ENCODE measurements at places on chromosomes 5 and 9.

DNA sequence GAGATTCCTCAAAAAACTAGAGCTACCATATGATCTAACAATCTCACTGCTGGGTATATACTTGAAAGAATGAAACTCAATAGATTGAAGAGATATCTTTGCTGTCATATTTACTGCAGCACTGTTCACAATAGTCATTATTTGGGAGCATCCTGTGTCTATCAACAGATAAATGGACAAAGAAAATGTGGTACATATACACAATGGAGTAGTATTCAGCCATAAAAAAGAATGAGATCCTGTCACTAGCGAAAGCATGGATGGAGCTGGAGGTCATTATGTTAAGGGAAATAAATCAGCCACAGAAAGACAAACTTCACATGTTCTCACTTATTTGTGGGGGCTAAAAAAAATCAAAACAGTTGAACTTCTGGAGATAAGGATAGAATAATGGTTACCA lies 505.7 kb upstream of the ARRDC3 start:
- DNase-seq = no peak

GRCh38 chr5:57341380-57341979 lies 141.1 kb downstream of the ACTBL2 start:
- no peak for DNase-seq

GRCh38 chr9:79222483-79222882 lies 349.3 kb upstream of the TLE4 start:
- no peak for DNase-seq

- no peak for DNase-seq
Observed at GRCh38 chr9:76403352-76403751, 9.1 kb upstream of the RFK start.

DNA sequence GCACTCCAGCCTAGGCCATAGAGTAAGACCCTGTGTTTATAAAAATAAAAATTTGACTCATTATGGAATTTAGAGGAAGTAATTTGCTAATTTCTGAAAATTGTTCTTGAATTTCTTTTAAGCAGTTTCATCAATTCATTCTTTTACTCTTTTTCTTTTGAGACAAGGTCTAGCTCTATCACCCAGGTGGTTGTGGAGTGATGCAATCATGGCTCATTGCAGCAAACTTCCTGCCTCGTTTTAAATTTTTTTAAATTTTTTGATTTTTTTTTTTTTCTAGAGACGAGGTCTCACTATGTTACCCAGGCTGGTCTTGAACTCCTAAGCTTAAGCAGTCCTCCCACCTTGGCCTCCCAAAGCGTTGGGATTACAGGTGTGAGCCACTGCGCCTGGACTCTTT lies 3.1 kb upstream of the CAMLG start:
- DNase-seq = no peak

DNA sequence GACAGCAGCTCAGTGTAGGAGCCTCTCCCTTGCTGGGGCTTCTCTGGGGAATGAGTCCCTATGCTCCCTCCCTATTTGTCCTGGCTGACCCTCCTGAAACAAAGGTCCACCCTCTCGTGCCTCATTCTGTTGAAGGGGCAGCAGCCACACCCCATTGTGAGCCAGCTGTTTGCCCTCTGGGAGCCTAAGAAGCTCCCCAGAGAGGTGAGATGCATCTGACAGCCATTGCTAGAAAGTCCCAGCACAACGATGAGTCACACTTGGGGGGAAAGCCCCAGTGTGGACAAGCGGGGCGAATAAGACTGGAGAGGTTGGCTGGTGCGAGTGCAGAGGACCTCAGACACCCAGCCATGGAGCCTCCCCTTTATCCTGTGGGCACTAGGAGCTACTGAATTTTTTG lies 101.4 kb downstream of the PPARGC1B start:
- no peak for DNase-seq

GRCh38 chr5:135641319-135641718 lies 62.5 kb upstream of the CXCL14 start:
- no peak for DNase-seq

DNA sequence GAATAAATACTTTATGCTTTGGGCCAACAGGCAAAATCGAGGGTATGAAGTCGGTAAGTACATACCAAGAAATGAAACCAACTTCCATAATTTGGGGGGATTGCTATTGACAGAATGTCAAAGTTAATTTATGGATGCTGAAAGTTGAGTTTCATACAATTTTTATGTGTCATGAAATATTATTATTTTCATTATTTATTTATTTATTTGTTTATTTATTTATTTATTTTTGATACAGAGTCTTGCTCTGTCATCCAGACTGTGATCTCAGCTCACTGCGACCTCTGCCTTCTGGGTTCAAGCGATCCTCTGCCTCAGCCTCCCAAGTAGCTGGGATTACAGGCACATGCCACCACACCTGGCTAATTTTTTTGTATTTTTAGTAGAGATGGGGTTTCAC lies 4.5 kb upstream of the GMCL2 start:
- no peak for DNase-seq

DNA sequence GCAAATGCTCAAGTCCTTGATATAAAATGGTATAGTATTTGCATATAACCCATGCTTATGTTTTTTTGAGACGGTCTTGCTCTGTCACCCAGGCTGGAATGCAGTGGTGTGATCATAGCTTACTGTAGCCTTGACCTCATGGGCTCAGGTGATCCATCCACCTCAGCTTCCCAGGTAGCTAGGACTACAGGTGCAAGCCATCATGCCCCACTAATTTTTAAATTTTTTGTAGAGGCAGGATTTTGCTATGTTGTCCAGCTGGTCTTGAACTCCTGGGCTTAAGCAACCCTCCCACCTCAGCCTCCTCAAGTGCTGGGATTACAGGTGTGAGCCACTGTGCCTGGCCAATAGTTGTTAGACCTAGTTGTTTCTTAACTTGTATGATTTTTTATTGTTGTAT lies 17.3 kb downstream of the SLC36A3 start:
- no peak for DNase-seq

DNA sequence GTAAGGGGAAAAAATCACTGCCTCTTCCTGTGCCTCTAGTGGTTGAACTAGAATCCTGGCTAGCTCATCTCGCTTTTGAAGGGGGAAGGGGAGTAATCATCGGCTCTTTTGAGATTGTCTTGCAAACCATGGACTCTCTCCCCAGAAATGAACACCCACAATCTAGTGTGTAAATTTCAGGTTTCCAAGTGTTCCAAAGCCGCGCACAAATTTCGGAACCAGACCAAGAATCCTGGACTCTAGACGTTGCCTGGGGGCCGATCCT lies 4.9 kb upstream of the FOXE1 start:
- DNase-seq = no peak

GRCh38 chr5:129101794-129102193 lies 7.2 kb downstream of the ISOC1 start:
- DNase-seq = no peak

GRCh38 chr9:135602789-135603481 lies 36.4 kb downstream of the GLT6D1 start:
- peak; percentile 62 for DNase-seq

- no peak for DNase-seq
Observed at GRCh38 chr5:56481428-56482357, 248.6 kb upstream of the ANKRD55 start.

DNA sequence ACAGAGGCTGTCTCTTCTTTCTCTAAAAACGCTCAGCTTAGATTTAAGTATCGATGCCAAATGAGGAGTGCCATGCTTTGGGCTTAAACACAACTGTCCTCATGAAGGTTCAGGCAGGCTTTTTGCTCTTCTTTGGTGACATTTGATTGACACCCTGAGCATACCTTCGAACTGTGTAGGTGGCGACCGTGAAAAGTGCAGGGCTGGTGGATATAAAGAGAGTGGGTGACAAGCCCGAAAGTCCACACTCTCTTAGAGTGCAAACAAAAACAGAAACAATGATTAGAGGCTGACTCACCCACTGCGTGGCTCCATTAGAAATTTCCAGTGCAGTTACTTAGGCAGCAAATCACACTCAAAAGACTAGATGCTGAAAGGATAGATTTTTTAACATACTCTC lies 141.7 kb downstream of the SYK start:
- no peak for DNase-seq

- no peak for DNase-seq
Observed at GRCh38 chr5:43661102-43661501, 58.1 kb downstream of the NNT start.

DNA sequence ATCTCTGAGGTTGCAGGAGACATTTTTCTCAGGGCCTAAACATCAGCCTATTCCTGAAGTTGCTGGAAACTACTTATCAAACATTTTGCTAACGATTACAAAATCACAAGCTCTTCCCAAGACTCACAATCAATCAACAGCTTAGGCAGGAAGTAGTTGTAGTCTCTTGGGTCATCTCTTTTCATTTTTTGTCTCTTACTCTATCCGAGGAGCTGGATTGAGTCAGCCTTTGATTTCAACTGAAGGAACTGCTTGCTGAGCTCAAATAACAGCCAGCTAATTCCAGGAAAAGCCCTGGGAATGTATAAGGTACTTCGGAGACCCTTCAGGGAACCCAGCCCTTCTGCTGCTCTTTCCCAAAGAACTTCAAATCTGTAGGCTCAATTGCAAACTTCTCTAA lies 398.9 kb downstream of the PLK2 start:
- DNase-seq = no peak

DNA sequence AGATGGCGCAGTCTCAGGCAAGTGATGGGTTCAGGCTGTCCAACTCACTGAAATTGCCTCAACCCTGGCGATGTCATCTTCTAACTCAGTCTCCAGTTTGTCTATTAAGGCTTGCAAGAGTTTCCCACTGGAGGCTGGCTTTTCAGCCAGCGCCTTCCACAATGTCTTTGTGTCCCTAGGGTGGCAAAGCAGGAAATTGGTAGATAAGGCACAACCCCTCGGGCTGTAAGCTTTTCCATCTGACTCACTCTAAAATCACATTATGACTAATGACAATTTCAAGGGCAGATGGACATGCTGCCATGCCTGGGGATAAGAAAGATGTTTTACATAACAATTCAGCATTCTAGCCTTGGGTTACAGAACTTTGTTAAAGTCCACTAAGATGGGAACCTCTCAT lies 61.9 kb downstream of the MROH2B start:
- no peak for DNase-seq

DNA sequence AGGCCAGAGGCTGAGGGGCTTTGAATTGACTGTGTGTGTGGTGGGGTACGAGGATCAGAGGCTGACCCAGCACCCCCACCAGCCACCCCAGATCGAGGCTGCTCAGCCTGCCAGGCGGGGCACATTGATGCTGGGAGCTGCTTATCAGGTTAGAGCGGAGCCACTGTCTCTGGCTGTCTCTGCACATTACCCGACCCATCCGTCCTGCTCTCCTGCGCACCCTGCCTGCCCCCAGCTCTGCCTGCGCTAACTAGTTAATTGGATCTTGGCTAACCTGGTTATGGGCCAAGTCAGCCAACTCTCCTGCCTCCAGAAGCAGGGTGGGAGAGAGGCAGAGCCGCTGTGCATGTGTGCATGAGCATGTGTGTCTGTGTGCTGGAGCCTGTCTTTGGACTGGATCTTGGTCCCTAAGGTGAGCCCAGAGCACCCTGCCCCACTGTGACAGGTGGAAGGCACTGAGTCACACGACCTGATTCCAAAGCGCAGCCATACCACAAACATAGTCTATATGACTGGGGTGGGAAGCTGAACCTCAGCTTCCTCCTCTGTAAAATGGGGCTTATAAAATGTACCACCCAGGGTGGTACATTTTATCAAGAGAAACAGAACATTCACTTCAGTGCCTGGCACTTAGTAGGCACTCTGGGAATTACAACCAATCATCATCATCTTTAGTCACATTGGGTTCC lies 39.7 kb downstream of the PCDH1 start:
- no peak for DNase-seq

GRCh38 chr5:176577312-176578176 lies 28.4 kb downstream of the CDHR2 start:
- DNase-seq = no peak

GRCh38 chr9:93726147-93726546 lies 149.8 kb downstream of the PHF2 start:
- DNase-seq = no peak

GRCh38 chr9:28032268-28032590 lies 458.9 kb upstream of the C9orf72 start:
- no peak for DNase-seq

DNA sequence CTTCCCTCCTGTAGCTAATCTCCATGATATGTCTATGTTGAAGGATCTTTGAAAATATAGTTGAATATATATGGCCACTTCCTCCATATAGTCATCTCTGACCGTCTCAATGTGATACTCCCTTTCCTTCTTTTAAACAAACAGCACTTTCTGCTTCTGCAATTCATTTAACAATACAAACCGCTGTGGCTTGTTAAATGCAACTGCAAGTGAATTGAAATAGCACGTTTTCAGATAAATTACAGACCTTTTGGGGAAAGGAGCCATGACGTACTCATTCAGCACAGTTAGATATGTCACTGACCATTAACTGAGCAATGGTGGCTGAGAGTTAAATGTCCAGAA lies 82.5 kb downstream of the FBXO38 start:
- DNase-seq = no peak

DNA sequence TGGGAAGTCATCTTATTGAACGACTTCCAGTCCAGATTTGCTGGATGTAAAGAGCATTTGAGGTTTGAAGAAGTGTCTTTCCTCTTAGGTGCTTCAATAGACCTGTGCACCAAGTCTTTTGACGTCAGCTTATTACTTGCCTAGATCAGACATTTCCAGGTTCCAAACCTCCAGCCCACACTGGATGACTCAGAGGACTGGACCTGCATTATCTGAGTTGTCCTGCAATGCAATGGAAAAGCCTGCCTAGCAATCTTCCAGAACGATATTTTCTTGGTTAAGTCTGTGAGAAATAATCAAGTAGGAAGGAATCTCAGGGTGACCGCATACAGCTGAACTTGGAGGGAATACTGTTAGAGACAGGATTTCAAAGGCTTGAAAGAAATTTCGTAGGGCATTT lies 147.2 kb upstream of the MOCS2 start:
- no peak for DNase-seq

- no peak for DNase-seq
Observed at GRCh38 chr9:16276866-16277265, 593.6 kb downstream of the BNC2 start.

- DNase-seq = no peak
Observed at GRCh38 chr5:110034056-110034600, 344.4 kb downstream of the MAN2A1 start.

- no peak for DNase-seq
Observed at GRCh38 chr5:67100301-67100700, 96.3 kb downstream of the CD180 start.

DNA sequence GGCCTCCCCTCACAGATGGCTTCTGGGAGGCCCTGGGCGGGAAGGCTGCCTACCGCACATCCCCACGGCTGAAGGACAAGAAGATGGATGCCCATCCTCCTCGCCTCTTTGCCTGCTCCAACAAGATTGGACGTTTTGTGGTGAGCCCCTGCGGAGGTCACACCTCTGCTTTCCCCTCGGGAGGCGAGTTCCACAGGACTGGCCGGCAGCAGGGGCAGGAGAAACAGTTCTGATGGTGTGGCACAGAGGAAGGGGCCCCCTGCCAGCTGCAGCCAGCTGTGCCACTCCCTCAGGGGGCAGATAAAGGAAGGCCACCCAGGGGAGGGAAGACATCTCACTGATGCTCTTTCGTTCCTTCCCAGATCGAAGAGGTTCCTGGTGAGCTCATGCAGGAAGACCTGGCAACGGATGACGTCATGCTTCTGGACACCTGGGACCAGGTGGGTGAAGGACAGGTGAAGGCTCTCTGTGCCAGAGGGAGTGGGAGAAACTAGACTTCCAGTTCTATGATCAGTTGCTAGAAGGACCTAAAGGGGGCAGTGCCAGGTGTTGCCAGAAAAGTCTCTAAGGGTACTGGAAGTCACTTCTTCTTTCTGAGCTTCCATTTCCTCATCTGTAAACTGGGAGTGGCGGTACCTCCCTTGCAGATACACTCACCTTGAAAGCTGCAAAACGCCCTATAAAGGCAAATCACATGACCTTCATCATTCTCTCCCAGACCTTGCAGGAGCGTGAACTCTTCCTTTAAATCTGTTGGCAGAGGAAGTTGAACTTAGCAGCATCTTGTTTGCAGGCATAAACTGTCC lies 41.0 kb downstream of the STOM start:
- no peak for DNase-seq

Measured in D721Med (cell line).